ENCODE measurements at places on chromosomes 6 and 20.

- DNase-seq: no peak
These were observed 34.7 kb downstream of the FOXQ1 start for GRCh38 chr6:1346558-1347091.

DNA sequence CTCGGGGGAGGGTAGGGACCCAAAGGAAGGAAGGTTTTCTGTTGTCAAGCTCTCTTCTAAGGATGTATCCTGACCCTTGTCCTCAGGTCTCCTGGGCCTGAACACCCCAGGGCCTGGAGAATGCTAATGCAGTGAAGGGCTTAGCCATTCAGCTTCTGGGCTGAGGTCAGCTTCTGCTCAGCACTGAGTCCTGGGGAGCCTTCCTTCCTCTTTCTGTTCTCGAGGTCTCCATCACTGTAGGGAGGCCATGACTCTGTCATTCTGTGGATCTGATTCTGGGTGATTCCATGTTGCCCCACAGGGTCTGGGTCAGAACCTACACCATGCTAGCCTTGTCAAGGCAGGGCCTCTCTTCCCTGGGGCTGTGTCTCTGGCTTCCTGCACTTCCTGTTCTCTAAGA is 712.7 kb downstream of the DHX35 start:
- DNase-seq: no peak

DNA sequence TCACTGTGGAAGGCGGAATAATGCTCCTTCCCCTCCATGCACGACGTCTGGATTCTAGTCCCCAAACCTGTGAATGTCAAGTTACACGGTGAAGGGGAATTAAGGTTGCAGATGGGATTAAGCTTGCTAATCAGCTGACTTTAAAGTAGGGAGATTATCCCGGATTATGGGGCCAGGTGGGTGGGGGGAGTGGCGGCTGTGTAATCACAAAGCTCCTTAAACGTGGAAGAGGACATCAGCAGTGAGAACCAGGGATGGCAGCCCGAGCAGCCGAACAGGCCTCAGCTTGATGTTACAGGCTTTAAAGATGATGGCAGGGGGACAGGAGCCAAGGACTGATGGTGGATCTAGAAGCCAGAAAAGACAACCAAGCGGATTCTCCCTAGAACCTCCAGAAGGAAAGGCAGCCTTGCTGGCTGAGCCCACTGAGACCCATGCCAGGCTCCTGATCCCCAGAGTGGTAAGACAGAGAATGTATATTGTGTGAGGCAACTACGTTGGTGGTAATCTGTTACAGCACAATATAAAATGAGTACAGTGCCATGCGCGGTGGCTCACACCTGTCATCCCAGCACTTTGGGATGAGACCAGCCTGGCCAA is 117.5 kb downstream of the SCML4 start:
- DNase-seq: no peak

DNA sequence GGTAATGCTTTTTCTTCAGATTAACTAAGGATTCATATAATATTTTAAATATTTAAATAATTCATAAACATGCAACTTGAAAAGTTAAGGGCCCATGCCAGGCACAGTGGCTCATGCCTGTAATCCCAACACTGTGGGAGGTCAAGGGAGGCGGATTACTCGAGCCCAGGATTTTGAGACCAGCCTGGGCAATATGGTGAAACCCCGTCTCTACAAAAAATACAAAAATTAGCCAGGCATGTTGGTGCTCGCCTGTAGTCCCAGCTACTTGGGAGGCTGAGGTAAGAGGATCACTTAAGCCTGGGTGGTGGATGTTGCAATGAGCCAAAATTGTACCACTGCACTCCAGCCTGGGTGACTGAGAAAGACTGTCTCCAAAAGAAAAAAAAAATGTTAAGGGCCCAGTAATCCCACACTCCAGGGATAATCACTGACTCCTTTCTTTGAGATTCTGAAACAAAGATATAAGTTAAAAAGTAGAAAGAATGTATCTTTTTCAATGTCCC is 7.9 kb upstream of the RIN2 start:
- no peak for DNase-seq

- DNase-seq: no peak
These were observed 66.5 kb downstream of the KCNS1 start for GRCh38 chr20:45034436-45034835.

- DNase-seq: no peak
These were observed 40.4 kb upstream of the ARHGAP18 start for GRCh38 chr6:129750360-129750759.

DNA sequence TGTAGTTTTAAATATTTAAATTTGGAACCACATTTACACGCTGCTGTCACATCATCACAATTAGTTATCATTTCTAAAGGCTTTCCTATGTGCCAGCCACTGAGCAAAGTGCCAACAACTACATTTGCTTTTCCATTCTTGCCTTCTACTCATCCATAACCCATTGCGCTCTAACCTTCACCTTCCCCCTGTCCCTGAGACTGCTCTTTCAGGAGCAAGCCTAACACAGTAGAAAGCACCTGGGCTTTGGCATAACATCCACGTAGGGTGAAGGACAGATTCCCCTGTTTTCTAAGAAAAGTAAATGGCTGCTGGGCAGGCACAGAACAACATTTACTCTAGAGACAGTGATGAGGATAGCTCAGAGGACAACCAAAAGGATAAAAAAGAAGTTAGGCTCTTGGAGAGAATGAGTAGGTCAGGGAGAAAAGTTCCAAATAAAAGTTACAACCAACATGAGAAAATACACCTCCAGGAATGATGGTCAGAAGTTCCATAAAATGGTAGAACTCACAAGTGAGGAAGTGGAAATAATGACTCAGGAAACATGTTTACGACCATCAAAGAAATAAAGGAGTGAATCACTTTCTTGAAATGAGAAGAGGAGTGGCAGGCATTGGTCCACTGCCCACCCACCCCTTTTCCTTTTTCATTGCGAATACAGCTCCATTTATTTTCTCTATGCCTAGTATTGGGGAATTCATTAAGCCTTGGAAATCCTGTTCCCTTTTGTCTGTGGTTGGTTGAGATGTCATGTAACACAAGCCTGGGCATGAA is 77.2 kb downstream of the PFDN4 start:
- no peak for DNase-seq

GRCh38 chr6:43547222-43547621 is 28.6 kb downstream of the XPO5 start:
- DNase-seq: no peak

DNA sequence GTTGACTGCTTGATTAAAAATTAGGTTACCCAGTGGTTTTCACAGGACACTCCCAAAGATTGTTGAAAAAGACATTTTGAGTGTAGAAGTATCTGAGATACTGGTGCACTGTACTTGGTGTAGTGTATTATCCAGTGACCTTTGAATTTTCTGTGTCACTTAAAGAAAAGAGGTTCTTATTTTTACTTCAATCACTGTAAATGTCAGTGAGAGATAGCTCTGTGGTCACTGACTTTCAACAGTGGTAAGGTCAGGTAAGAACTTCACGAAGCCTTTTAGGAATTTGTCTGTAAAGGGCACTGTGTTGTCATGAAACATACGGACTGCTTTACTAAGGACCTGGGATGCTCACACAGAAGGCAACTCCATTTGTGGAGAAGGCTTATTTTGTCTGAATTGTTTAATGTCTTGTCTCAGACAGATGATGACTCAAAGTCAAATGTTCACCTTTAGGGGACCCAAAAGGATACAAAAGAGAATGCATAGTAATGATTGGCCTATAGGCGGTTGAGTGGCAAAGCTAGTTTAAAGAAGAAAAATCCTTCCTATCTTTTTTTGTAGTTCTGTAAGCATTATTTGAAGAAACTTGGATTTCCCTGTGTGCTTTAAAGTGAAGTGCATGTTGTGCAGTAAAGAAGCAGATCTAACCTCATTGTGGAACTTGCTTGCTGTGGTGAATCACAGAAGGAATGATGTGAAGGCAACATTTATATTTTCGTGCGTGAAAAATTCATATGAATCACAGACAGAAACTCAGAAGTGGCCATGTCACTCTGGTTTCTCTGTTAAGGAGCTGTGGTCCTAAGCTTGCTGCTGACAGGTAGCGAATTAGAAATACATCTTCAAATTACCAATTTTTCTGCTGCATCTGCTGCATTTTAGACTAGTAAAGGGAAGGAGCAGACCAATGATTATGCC is 47.3 kb downstream of the ZFAND3 start:
- DNase-seq: no peak

DNA sequence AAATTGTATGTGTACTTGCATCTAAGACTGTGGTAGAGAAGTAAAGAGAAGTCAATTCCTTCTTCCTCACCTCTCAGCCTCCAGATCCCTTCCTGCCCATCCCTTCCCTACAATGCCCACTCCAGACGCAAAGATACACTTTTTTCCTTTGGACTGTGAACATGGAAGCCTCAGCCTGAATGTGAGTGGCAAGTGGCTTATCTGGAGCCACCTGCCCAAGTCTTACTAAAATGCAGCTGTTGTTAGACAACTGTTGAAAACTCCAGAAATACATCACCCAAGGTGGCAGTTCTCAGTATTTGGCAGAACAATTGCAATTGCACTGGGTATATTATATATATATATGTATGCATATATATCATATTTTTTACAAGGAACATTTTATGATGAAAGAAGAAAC is 7.5 kb downstream of the VGLL2 start:
- DNase-seq: no peak

- no peak for DNase-seq
These were observed 1002.0 kb upstream of the ADGRB3 start for GRCh38 chr6:67633058-67633457.

DNA sequence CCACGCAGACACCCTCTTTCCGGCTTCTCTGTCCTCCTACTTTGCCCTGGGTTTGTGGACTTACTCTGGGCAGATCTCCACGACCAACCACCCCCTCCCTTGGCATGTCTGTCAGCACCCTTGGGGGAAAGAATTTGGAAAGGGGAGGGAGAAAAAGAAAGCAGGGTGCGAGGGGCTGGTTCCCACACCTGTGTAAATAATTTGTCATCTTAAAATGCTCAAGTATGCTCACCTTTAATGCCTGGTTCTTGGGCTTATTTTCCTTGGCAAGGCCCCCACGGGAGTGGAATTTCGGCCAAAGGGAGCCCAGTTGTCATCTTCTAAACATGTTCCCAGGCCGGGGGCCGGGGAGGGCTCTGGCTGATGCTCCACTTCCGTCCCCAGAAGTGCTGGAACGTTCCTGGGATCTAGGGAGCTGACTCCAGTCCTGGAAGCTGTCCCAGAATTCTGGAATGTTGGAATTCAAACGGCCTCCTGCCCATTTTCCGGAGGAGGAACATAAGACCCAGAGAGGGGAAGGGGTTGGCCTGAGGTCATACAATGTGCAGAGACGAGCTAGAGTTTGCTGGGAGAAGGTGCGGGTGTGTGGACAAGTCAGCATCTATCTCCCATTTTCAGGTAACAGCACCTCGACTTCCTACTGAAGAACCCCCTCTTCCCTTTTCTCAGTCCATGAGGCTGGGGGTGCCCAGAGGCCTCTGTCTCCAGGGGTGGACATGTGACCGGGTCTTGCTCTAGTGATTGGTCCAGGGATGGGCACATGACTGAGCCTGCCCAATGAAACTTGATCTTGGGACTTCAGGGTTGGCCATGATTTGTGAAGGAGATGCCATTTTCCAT is 122.3 kb downstream of the CEBPB start:
- peak; percentile 80 for DNase-seq

DNA sequence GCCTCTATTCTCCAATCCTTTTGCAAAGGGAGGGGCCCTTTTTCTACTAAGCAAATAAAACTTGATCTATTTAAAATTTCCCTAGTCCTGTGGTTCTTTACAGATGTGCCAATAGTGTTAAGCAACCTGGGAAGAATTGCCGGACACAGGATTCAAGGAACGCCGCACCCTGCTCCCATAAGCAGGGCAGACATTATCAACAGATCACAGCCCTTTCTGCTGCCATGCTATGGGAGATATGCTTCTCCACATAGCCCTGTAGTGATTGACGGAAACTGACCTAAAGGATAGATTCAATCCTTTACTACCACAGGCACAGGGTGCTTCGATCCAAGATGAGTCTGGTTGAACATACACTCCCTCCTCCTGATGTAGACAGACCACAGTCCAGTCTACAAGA is 118.4 kb upstream of the TRAF3IP2 start:
- DNase-seq: no peak

DNA sequence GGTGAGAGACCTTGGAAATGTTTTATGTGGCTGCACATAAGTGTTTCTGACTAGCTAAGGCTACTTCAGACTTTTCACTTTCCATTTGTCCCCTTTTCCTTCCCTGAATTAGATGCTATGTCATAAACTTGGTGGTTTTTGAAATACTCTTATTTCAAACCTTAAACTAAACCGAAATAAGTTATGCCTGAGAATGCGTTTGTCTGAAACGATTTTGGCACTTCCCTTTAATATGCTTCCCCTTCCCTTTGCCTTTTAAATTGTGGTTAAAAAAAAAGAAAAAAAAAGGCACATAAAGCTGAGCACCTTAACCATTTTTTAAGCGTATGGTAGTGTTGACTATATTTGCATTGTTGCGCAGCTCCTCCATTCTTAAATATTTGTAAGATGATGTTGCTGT is 14.3 kb downstream of the ZNF451 start:
- DNase-seq: no peak

DNA sequence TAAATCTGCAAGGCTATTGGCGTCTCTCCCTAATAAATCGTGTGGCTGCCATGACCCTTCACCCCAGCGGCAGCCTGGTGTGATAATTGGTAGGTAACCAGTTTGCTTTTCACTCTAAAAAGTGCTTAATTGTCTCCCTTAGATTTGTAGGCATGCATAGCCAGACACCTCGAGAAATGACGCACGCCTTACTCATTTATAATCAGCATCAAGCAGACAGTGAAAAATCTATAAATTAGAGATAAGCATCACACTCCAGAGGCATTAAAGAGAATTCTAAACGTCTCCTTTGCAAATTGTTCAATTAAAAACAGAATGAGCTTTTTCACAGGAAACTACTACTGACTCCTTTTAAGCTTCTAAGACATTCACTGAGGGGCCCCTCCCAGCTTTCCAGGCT is 110.2 kb upstream of the RPS6KA2 start:
- DNase-seq: no peak

DNA sequence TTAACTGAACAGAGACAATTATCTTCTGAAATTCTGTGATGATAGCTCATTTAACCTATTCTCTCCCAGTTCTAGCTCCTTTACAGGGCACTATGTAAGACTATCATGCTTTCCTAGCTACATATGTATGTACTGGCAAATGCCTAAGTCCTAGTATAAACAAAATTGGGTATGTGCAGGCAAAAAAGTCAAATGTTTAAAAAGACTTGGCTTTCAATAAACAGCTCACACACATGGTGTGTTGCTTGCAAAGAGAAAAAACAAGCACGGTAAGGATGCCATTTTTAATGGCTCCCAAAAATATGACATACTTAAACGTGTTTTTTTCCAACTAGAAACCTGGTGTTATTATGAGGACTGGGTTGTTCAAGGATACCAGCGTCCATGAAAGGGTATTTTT is 44.8 kb downstream of the TOMM6 start:
- DNase-seq: no peak

DNA sequence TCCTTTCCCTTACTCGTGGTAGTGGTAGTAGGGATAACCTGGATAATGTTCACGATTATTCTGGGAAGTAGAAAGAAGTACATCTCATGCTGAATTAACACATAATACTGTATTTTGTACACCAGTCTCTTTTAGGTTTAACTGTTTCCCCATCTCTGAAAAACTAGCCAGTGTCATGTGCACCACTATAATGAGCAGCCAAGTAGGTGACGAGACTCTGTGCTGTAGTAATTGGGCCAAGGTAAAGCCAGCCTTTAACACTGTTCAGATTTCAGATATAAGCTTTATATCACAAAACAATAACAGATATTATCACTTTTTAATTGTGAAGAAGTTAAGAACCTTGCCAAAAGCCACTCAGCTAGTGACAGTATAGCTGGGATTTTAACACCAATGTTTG is 100.9 kb upstream of the ENPP5 start:
- no peak for DNase-seq

GRCh38 chr6:84796343-84796742 is 31.9 kb upstream of the TBX18 start:
- DNase-seq: no peak

- no peak for DNase-seq
These were observed 2.0 kb downstream of the TRAM2 start for GRCh38 chr6:52574709-52575501.

Data from right forelimb (tissue), 1 donor.